Spleen (tissue), 13 donors: ENCODE measurements at places on chromosomes 13 and 19. TPM values are rescaled to one million over a fixed set of nuclear protein-coding genes. Genes with fewer than 3 reads are reported as not detected.

GRCh38 chr19:54248016-54248601 is 5.5 kb upstream of the LILRA6 start:
- peak; percentile 87 for DNase-seq

SIGLEC12 gene
- total RNA-seq: 7.0 TPM

GRIN2D gene
- 0.92 TPM for total RNA-seq

- peak; percentile 94 for DNase-seq
Measured at GRCh38 chr19:7348587-7349230, at the start of gene ARHGEF18. Gene ARHGEF18 (plus strand): TSS chr19:7348937. CDS start chr19:7362891, 13,954 bp downstream.

GRCh38 chr13:46855664-46856063 is 41.2 kb downstream of the HTR2A start:
- no peak for DNase-seq

DNA sequence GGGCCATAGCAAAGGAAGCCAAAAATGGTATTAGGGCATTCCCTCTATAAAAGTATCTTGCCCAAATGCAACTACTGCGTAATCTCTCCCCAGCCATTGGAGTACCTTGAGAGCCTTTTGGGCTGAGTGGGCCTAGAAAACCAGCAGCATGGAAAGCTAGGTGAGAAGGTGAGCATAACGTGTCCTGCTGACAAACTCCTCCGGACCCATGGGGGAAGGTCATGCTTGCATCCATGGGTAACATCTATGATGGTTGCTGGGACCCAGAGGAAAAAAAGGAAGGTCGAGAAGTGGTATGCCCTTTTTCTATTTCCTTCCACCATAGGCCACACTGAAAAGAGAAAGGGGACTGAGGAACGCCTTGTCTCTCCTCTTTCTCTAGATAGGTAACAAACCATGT is 57.4 kb downstream of the ZNF728 start:
- no peak for DNase-seq

DNA sequence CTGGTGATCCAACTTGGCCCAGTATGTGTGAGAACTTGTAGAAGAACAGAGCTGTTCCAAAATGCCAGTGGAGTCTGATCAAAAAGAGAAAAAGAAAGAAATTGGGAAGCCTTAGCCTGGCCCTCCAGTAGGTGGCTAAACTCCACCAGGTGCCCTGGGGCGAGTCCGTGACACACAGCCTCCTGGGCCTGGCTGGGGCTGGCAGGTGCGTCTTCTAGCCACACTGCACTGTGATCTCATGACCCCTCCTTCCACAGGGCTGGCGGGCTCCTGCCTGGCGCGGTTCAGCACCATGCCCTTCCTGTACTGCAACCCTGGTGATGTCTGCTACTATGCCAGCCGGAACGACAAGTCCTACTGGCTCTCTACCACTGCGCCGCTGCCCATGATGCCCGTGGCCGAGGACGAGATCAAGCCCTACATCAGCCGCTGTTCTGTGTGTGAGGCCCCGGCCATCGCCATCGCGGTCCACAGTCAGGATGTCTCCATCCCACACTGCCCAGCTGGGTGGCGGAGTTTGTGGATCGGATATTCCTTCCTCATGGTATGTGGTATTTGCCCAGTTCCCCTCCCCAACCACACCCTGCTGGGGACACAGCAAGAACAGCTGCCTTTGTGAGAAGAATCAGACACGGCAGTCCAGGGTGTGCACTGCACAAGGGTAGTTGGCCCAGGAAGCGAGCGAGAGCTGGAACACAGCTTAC is 53.7 kb downstream of the RAB20 start:
- DNase-seq: no peak

GRCh38 chr13:51246025-51246417 is 23.8 kb downstream of the FAM124A start:
- no peak for DNase-seq

SYNGR4 gene
- total RNA-seq: not detected

- no peak for DNase-seq
Measured at GRCh38 chr13:71149046-71149445, 718.0 kb downstream of the DACH1 start.

SCAF1 gene
- 57.0 TPM for total RNA-seq

DNA sequence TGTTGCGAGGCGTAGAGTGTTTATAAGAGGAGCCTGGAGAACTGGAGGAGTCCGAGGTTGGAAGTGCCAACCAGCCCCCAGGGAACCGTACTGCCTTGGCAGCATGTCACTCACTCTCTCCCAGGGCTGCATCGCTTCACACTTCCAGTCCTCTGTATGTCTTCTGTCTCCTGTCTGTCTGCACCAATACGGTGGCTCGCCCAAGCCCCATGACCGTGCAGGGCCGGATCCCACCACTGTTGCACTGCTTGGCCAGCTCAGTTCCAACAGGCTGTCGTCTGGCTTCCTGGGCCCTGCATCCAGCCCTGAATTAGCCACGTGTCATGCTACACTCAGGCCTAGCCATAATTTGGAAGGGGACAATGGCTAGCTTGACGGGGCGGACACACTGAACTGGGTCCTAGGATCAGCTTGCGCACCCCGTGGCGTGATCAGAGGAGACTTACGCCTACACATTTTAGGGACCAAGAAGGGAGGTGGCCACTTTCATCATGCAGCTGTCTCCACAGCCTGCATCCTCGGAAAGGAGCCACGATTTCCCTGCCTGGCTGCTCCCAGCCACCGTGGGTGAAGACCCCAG is 147.1 kb downstream of the URI1 start:
- peak; percentile 61 for DNase-seq

GRCh38 chr13:37667702-37668101 is 69.1 kb upstream of the POSTN start:
- no peak for DNase-seq

LRP3 gene
- total RNA-seq: 9.8 TPM

SIGLEC8 gene
- 7.3 TPM for total RNA-seq
